ENCODE measurements at places on chromosomes 1 and 21.
A peak's percentile ranks its signal among the peaks of the same experiment; 100 is the strongest.

GRCh38 chr1:189927641-189928040, 550.0 kb downstream of the BRINP3 start:
- no peak for DNase-seq

DNA sequence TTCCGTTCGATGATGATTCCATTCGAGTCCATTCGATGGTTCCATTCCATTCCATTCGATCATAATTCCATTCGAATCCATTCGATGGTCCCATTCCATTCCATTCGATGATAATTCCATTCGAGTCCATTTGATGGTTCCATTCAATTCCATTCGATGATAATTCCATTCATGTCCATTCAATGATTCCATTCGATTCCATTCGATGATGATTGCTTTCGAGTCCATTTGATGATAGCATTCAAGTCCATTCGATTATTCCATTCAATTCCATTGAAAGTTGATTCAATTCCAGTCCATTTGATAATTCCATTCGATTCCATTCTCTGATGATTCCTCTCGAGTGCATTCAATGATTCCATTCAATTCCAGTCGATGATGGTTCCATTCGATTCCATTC, 3895.3 kb downstream of the SRGAP2C start:
- no peak for DNase-seq

- no peak for DNase-seq
Measured at GRCh38 chr1:84253891-84254290, 47.6 kb upstream of the SAMD13 start.

DNA sequence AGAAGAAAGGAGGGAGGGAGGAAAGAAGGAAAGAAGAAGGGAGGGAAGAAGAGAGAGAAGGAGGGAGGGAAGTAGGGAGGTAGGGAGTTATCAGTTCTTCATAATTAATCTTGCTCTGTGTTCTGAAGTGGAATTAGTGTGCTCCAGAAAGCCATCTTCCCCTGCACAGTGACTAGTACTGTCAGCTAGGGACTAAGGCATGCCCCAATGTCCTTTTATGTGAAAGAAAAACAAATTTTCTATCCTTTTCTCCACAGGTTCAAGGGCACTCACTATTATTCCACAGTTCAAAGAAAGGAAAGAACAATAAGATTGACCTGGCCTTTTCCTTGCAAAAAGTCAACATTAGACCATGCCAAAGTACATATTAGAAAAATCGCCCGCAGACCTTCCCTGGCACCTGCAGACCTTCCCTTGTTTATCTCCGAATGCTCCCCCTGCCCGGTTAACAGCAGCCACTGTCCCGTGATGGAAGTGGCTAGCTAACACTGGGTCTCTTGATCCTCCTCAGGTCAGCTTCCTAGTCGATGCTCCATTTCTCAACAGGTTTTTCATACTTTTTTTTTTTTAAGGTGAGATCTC, 107.2 kb upstream of the EDEM3 start:
- no peak for DNase-seq

GRCh38 chr1:117611894-117612483, 6.1 kb downstream of the TENT5C start:
- DNase-seq: no peak

DNA sequence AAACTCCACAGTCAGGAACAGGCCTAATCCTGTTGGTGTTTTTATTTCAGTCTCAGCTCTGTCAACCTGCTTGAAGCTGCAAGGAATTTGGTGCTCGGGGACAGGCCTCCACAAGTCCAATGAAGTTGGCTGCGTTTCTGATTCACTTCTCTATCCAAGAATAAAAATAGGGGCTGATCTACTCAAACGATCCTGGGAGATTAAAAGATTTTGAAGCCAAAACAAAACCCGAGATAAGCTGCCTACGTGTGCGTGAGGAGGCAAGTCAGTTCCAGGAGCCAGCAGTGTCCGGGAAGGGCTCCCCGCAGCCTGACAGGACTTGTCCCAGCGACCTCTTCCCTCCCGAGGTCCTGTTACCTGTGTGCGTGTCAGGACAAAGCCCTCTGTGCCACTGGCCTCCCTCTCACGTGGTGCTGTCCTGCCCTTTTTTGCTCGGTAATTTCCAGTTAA, 98.0 kb downstream of the ETS2 start:
- DNase-seq: no peak

- DNase-seq: no peak
Measured at GRCh38 chr1:218339267-218339831, 5.8 kb upstream of the TGFB2 start.

GRCh38 chr1:87117761-87118368, 203.4 kb downstream of the HS2ST1 start:
- DNase-seq: no peak

DNA sequence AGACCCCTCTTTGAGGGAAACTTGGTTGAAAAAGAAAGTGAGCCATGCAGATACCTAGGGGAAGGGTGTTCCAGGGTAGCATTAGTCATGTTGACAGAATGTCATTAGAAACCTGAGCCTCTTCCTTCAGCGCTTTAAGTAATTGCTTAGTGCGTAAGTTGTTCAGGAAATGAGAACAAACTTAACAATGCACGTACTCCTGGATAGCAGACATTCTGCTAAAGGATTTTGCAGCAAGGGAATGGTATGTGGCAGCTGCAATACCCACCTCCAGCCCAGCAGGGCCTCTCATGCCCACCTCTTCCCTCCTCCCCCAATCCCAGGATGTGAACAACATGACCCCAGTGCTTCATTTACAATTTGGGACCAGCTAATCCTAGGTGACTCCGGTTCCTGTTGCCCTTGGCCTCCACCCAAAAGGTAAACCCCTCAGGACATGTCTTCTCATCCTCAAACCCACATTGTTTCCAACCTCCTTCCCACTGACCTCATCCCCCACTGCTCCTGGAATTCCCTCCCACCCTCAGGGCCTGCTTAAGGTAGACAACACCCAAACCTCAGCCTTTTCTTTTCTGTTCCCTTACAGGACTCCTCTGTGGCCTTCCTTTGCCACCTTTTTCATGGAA, 98.0 kb upstream of the BCAR3 start:
- DNase-seq: no peak

- DNase-seq: peak; percentile 25
Measured at GRCh38 chr1:183956559-183957188, 80.9 kb downstream of the COLGALT2 start.

DNA sequence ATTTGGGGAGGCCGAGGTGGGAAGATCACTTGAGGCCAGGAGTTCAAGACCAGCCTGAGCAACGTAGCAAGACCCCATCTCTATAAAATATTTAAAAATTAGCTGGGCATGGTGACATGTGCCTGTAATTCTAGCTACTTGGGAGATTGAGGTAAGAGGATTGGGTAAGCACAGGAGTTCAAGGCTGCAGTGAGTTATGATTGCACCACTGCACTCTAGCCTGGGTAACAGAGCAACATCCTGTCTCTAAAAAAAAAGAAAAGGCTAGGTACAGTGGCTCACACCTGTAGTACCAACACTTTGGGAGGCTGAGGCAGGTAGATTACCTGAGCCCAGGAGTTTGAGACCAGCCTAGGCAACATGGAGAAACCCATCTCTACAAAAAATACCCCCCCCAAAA, 35.7 kb upstream of the RCC1 start:
- no peak for DNase-seq

DNA sequence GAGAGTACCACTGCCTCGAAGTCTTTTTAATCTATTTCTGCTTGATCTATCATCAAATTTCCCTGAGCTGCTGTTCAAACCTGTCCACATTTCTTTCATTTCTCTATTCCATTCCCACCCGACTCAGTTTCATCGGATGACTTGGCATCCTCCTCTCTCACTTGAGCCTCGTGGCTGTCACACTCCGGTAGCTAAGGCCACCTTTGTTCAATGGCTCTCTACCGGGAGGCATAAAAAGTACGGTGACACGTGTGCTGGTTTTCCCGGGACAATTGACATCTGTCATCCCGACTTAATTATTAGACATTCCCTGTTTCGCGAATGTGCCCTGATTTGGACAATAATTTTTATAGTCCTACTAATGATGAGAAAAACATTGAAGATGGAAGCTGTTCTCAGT, 22.6 kb downstream of the MIS18A start:
- no peak for DNase-seq

DNA sequence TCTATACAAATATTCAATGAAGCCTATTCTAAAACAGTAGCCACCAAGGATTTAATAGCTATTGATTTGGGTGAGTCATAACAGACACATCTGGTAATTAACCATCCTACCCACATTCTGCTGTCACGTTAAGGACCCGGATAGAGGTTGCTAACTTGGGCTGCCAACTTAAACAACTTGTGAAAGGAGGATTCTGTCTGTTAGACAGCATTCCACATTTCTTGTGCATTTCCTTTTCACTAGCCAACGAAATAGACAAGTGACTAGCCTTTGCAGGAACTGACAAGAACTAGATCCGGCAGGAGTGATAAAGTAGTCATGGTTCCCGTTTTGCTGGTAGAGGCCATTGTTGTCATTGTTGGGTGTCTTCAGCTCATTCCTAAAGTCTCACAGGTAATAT, 9.5 kb downstream of the DSCAM start:
- no peak for DNase-seq

GRCh38 chr1:15212954-15213291, 34.1 kb upstream of the FHAD1 start:
- no peak for DNase-seq

DNA sequence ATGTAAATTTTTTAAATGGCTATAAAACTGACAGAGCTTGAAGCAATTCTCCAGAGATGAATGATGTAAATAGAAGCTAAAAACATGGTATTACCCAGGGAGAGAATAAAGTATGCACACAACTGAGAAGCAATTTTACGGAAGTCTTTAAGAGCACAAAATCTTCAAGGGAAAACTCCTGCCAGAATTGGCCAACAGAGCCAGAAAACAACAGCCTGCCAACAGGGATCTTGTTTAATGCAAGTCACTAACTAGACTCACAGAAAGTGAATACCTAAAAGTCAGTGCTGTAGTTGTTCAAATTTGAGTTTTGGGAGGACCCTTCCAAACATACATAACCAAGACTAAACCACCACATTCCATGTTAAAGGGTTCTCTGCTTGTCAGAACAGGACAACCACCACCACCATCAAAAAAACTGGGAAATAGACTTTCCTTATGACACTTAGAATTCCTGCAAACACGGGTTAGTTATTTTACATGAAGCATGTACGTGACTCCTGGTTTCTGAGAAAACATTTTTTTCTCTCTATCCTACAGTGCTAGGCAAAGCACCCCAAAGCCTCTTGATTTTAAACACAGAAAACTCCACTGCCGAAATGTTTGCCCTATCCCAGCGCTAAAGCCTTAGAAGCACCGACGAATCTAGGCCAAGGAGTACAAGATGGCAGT, 1.6 kb downstream of the EPS15 start:
- no peak for DNase-seq

DNA sequence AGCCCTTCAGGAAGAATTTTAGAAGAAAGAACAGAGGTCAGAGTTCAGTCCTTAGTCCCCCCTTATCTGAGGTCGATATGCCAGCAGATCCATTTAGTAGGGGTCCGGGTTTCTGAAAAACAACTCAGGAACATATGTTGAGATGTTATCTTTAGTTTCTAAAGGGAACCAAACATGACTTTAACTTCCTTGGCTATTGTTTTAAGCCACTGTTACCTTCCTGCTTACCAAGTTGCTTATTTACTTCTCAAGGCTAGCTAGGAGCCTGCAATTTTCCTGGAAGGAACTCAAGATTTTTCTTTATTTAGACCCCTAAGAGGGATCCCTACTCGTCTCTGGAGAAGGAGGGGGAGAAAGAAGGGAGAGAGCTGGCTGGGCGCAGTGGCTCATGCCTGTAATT, 54.3 kb downstream of the KCNC4 start:
- no peak for DNase-seq

DNA sequence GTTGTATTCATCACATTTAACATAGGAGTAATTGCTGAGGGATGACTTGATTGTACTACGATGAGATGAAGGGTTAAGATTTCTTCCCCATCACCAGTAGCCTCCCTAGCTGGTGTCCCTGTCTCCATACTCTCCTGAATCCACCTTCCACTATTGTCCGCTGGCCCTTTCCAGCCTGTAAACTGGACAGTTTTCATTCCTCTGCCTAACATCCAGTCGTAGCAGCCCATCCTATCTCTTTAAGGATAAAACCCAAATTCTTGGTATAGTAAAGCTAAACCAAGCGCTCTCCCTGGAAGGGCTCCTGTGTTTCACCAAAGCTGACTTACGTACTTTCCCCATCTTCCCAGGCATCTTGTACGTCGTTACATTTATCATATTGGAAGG, 670 bp downstream of the COX20 start:
- no peak for DNase-seq

DNA sequence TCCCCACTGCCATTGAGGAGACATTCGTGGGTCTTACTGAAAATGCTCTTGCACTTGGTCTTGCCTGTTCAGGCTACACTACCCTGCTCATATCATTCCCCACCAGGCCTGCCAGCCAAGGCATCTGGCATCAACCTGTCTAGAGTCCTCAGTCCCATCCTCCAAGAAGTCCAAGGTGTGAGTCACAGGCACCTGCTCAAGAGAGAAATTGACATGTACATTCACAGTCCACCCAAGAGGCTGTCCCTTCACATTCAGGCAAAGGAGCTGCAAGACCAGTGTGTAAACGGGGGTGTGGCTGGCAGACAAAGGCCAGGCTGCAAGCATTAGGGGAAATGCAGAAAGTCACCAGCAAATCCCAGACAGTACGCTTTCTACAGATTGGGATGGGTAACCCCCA, 13.1 kb upstream of the PLA2G2C start:
- no peak for DNase-seq

DNA sequence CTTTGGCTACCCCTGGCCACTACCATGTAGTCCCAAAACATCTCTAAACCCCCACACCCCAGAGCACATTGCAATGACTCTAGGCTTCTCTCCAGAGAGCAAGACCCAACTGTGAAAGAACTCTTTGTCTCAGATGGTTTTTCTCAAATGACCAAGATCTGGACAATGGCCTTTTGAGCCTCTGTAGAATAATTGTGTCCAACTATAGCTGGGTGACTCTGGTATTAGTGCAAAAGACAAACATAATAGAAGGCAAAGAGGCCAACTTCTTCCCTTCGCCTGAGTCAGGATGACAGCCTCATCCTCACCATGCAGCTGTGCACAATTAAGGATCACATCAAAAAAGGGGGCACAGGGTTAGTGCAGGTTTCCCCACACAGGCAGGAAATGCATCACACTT, 139.6 kb downstream of the BRINP2 start:
- DNase-seq: no peak

DNA sequence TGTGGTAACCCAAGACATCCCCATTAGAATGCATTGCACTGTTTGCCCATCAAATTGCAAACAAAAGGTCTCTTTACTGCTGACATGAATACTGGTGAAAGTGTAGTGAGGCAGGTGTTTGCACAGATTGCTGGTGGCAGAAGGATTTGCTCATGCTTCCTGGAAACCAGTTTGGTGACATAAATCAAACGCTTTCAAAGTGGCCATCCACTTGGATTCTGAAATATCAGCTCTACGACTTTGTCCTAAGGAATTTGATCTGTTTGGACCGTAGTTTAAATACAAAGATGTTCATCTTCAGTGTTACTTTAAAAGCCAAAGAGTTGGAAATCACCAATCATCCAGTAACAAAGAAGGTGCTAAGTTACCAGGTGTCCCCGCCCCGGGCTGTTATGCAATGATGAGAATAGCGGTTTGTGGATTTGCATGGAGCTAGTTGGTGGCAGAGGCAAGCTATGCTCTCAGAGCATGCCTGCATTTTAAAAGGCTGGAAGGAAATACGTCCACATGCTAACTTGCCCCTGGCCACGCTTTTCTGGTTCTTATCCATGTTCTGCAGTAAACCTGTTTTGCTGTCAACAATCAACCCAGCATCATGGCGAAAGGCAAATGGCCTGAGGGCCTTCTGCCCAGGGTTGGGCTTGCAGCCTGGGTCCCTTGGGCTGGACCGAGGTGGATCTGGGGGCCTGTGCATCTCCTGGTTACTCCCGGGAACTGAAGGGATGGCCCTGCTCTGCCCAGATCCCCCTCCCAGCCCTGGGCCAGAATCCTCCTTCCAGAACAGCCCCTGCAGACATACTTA, 49.2 kb downstream of the UMODL1 start:
- DNase-seq: no peak

GRCh38 chr1:172397221-172397620, 23.3 kb upstream of the C1orf105 start:
- no peak for DNase-seq
